Cortex of kidney (tissue), 1 donor: ENCODE measurements at places on chromosomes 3 and 15.

GRCh38 chr3:39358333-39358732 is 24.8 kb upstream of the SLC25A38 start:
- no peak for DNase-seq

DNA sequence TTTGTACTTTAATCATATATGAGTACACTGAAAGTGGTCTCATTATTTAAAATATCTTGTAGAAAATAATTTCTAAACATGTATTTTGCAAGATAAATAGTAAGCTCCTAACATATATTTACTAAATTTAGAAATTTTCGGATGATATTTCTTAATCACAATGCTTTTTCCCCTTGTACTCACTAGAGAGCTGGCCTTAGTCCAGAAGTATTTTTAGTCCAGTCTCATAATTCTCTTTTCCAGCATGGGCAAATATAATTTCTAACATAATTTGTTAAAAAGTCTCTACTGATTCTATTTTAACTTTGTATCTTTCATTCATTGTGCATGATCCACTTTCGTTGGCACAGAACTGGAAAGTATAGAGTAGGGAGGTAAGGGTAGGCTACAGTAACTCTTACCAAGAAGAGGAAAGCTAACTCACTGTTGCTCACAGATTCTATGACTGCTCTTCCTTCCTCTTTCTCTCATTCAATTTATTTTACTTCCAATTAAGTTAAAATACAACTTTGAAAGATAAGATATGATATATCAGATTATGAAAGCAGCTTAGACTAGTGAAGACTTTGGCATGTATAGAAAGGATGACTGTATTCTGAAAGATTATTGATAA is 39.3 kb downstream of the FGF7 start:
- DNase-seq, result no peak

DNA sequence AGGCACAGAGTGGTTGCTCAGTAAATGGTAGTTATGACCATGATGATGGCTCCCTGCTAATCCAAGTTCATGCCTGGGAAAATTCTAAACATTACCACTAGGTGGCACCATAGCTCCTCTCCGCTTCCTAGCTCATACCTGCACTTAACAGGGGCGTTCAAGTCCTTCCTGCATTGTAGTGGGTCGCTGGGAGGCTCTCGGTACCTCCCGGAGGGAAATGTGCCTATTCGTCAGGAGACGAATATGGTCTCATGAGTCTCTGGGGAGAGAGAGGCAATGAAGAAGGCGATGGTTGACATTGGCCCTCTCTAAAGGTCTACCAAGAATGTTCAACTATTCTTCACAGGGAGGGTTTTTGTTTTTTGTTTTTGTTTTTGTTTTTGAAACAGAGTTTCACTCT is 10.9 kb downstream of the MESP1 start:
- DNase-seq, result no peak

DNA sequence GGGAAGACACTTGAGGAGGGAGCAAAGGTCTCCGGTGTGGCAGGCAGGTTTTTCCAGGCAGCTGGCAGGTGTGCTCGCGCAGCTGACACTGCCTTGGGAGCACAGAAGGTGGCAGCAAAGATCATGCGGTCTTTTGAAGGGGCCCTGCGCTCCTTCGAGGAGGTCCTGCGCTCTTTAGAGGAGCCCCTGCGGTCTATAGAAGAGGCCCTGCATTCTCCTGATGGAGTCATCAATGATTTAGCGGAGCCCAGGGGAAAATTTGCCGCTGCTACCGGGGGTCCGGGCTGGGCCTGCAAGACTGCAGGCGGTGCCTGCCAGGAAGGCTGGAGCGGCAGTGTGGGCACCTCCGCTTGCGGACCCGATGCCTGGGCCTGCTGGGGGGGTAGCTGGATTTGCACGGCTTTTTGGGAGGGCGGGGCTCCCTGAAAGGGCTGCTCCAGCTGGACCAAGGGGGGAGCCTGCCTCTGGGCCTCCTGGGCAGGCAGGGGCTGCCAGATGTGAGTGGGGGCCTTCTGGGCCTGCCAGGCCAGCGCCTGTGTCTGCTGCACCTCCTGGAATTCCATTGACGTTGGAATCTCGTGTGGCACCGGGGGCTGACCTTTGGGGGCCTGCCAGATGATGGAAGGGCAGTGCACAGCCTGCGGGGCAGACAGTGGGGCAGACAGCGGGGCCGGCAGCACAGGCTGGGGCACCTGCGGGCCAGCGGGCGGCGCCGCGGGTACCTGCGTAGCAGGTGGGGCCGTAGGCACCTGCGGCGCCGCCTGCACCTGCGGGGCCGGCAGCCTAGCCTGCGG is 2.1 kb downstream of the MAGEL2 start:
- DNase-seq, result no peak

- DNase-seq, result no peak
These were observed 38.8 kb downstream of the TM2D3 start for GRCh38 chr15:101613130-101614000.

DNA sequence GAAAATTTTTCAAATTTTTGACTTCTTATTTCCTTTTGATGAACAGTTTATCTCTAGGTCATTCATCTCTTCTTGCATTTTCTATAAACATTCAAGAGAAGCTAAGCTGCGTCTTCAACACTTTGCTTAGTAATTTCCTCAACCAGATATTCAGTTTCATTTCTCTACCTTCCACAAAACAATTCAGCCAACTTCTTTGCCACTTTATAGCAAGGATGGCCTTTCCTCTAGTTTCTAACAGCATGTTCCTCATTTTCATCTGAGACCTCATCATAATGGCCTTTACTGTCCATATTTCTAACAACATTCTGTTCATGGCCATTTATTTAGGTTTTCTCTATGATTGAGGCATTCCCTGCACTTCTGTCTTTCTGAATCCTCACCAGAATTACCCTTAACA is 90.0 kb downstream of the ARIH1 start:
- no peak for DNase-seq

DNA sequence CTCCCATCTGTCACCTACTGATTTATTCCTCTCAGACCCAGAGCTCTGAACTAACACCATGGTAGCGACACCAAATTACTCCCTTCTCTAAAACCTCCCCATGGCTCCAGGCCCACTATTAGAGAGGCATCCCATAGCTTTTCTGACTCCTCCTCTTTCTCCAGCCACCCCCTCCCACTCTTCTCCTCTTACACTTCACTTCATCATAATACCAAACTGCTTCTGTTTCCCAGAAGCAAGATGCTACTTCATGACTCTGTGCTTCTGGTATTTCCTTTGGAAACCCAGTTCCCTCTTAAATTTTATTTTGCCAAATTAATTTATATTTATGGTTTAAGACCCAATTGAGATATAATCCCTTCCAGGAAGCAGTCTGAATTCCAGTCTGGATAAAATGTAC is 465.1 kb upstream of the PDZRN3 start:
- DNase-seq, result no peak

- no peak for DNase-seq
These were observed 64.3 kb downstream of the MINDY4B start for GRCh38 chr3:150840802-150841515.

DNA sequence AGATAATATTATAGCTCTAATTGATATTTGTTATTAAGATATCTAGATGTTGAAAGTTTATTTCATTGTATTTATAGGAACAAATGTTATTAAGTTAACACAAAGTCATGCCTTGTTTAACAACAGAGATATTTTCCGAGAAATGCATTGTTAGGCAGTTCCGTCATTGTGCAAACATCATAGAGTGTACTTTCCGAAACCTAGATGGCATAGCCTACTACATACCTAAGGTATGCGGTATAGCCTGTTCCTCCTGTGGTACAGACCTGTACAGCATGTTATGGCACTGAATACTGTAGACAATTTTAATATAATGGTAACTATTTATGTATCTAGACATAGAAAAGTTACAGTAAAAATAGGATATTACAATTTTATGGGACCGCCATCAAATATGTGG is 114.3 kb downstream of the NAALADL2 start:
- DNase-seq, result no peak

- DNase-seq, result no peak
These were observed 328.9 kb upstream of the RBMS3 start for GRCh38 chr3:28951772-28952556.

DNA sequence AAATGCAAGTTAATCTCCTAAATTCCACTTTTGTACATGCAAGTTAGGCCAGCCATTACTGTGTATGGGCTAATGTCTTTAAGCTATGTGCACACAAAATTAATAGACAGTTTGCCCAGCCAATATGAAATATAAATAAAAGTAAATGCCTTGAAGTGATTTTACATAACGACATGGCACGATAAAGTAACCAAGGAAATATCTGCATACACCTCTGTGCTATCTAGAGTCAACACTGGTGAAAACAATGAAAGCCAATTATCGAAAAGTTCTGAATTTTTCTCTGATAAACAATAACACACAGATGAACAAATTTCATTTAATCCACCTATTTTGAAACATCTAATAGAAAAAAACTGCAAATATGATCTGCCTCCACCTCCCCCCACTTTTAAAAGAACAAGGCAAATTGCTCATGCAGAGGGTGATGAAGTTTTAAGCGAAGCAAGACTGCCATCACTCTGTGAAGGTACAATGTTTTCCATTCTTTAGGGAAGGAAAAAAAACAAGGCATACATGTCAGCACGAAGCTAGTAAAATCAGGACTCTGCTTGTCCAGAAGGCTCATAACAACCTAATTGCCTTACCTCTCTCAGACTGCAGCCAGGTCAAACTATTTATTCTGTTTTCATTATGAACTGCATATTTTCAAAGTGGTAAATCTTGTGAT is 317.7 kb downstream of the MECOM start:
- DNase-seq, result no peak

DNA sequence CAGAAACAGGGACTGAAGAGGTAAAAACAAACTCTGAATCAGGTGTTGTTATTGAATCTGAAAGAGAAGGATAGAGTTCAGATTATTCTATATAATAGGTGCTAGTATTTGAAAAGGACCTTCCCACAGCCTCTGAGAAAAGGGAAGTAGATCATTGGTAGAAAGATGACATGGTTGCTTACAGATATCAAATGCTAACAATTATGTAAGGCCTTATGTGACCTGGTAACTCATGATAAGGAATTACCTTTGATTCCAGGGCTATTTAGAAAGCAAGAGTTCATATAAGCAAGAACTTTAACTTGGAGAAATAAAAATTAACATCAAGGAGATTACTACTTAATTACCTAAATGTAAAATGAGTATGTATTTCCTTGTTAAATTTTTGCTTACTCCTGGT is 7.6 kb downstream of the SLC27A2 start:
- no peak for DNase-seq

DNA sequence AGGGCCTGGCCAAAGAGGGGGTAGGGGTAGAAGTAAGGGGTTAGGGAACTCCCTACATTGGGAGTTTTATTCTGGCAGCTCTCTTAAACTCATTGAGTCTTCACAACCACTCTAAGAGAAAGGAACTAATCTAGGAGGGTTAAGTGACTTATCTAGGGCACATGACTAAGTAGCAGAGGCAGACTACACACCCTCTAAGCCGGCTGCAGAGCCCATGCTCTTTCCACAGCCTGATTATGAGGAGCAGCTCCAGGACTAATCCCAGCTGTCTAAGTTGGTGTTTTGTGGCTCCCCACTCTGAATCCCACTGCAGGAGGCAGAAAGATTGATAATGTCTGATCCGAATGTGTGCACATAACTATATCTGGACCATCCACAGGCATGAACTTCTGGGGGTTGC is 374.6 kb downstream of the EPHB1 start:
- no peak for DNase-seq

DNA sequence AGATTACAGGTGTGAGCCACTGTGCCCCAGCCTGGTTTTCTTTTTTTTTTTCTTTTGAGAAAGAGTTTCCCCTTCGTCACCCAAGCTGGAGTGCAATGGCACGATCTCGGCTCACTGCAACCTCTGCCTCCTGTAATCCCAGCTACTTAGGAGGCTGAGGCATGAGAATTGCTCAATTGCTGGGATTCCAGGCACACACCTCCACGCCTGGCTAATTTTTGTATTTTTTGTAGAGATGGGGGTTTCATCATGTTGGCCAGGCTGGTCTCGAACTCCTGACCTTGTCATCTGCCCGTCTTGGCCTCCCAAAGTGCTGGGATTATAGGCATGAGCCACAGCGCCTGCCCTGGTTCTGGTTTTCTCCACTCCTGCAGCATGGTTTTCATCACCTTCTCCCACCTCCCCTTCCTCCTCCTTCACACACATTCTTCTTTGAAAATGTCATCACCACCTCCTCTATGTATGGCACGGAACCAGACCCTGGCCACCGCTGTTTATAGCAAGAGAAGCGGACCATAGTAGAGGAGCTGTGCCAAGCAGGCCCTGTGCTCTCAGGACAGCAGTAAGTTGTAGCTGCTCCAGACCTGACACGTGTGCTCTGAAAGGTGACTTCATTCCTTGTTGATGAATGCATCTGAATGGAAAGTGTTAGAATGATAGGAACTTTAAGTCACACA is 14.6 kb upstream of the AHSG start:
- no peak for DNase-seq

GRCh38 chr3:56796202-56796601 is 5.5 kb downstream of the ARHGEF3 start:
- no peak for DNase-seq

DNA sequence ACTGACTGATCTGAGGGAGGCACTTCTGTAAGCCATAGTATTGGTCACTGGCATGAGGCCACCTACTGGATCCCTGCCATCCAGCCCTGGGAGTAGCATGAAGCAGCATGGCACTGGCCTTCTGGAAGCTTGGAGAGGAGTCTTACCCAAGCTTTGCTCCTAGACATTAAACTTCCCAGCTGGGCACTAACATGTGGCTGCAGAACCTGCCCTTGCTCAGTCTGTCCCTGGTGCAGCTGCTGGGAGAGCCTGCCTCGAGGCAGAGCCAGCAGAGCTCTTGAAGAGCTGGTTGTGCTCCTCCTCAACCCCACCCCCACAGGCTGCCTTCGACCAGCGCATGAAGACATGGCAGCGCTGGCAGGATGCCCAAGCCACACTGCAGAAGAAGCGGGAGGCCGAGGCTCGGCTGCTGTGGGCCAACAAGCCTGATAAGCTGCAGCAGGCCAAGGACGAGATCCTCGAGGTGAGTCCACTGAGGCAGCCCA is 17.1 kb upstream of the SNX22 start:
- no peak for DNase-seq

DNA sequence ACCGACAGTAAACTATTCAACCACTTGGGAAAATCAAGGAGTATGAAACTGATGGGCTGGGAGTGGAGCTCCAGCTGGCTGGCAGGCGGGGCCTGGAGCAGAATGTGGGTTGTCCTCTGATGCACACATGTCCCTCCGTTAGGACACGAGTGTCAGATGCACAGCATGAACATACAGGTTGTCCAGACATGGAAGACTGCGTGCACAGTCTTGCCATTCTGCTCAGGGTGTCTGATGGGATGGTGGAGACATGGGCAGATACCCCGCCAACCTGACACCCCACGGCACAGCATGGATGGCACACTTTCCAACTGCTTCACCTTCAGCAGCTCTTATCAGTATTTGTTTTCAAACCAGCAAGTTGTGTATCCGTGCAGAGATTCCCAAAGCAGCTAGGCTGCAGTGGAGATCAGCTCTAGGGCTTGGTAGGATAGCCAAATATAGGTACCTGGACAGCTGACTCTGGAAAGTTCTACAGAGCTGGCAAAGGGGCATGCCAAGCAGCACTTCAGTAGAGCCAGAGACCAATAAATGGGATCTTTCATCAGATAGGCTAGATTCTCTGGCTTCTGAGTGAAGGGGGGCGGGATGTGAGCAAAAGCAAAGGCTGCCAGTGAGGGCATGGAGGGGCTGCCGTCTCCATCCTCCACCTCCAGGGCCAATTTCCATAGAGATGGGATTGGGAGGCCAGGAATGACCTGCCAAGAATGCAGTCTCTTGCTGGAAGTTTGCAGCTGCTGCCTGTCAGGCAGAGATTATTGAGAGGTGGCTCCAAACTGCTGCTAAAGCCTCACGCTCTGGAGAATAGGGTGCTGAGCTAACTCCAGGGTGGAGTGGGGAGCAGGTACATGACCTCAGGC is 47.2 kb upstream of the KY start:
- no peak for DNase-seq
